ENCODE measurements at places on chromosomes 7 and 10.
A peak's percentile ranks its signal among the peaks of the same experiment; 100 is the strongest.

GRCh38 chr10:58842860-58843376 lies 330.2 kb downstream of the BICC1 start:
- no peak for DNase-seq

GRCh38 chr10:132185601-132186487 lies 904 bp upstream of the DPYSL4 start:
- peak; percentile 55 for DNase-seq

GRCh38 chr7:152382244-152382643 lies 53.6 kb downstream of the KMT2C start:
- DNase-seq, result peak; percentile 13

GRCh38 chr7:73519867-73520672 lies 2.0 kb downstream of the BAZ1B start:
- no peak for DNase-seq

GRCh38 chr7:140544388-140544826 lies 65.1 kb upstream of the MKRN1 start:
- DNase-seq, result no peak

DNA sequence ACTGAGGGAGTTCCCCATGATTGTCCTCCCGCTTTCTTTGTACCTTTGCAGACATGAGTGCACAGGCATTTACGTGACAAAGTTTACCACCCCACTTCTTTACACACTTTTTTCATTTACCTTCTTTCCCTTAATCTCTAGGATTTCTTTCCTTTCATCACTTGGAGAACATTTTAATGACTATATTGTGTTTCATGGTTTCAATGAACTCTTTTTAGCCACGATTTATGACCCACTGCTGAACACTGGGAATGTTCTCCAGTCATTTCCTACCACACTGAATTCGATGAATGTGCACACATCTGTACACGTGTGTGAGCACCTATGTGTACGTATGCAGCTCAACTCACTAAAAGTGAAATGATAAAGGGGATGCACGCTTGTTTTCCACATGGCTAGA lies 371.7 kb upstream of the IGFBP3 start:
- DNase-seq, result no peak

DNA sequence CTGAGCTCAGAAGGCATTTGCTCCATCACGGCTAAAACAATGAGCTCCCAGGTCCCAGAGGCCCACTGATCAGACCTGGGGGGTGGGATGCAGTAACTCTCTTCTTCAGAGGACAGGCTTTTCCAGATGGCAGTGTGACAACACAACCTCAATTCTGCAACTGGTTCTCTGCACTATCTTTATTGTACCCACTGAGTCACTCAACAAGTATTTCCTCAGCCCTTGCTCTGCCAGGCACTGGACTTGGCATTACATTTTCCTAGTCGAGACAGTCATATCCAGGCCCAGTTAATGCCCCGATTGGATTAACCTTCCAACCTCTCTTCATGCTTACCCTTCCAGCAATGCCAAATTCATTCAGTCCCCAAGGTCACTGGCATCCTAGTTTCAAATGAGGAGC lies 72.6 kb downstream of the JAZF1 start:
- no peak for DNase-seq

DNA sequence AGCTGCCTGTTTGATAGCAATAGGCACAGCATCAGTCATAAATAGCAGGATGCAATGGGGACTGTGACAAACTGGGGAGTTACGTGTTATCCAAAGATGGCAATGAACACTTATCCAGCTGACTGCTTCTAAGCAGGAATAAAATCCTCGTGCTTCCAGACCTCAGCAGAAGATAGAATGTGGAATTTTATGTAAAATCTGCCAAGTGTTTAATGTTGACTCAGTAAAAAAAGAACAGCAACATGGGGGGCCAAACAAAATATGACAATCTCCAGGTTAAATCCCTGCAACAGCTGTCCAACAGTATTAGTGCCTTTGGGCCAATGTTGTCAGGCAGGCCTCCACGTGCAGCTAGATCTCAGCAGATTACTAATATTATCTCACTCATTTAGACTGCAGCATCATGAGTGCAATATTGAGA lies 127.3 kb downstream of the SEMA3C start:
- DNase-seq, result no peak

GRCh38 chr10:34748767-34749166 lies 66.3 kb downstream of the PARD3 start:
- DNase-seq, result no peak

GRCh38 chr7:2309889-2310331 lies 4.3 kb downstream of the SNX8 start:
- no peak for DNase-seq

- no peak for DNase-seq
Measured at GRCh38 chr10:44761076-44761475, 150.1 kb upstream of the TMEM72 start.

DNA sequence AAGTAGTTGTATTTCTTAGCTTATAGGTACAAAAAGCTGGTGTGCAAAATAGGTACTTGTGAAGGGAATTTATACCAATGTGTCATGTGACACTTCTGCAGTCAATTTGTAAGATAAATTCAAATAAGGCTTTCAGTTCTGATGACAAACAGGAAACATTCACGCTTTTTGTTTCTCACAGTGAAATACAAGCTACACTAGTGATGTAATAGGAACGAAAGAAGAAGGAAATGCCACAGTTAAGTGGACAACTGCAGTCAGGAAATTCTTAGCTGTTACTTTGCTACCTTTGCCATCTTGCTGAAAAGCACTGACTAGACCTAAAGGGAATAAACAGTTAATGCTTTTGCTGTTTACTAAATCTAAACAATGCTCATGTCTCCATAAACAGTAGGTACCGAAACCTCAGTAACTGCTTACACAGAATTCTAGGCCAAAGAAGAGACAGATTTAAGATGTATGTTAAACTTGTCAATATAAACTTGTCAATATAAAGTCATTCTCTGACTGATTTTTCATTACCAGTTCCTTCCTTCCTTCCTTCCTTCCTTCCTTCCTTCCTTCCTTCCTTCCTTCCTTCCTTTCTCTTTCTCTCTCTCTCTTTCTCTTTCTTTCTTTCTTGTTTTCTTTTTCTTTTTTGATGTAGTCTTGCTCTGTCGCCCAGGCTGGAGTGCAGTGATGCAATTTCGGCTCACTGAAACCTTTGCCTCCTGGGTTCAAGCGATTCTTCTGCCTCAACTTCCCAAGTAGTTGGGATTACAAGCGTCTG lies 10.1 kb downstream of the OTUD1 start:
- DNase-seq, result no peak

DNA sequence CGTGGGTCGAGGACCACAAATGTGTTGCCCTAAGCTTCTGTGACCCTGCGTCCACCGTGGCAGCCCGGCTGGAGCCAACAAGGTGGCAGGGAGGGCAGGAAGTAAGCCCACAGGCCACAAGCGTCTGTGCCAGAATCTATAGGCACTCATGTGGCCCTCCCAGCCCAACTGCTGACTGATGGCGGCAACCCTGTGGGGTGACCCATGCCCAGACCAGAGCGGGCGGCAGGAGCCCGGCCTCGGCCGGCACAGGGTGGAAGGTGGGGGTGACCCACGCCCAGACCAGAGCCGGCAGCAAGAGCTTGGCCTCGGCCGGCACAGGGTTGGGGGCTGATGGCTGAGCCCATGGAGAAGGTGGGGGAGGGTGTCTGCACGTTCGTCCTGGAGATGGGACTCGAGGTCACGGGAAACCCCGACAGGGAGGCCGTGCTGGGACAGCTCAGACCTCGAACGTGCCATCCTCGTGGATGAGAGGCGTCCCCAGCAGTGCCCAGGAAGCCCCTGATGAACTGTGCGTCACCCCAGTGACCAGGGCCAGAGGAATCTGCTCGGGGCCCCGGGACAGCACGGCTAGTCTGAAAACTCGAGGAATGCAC lies 181.0 kb downstream of the ELFN1 start:
- no peak for DNase-seq

DNA sequence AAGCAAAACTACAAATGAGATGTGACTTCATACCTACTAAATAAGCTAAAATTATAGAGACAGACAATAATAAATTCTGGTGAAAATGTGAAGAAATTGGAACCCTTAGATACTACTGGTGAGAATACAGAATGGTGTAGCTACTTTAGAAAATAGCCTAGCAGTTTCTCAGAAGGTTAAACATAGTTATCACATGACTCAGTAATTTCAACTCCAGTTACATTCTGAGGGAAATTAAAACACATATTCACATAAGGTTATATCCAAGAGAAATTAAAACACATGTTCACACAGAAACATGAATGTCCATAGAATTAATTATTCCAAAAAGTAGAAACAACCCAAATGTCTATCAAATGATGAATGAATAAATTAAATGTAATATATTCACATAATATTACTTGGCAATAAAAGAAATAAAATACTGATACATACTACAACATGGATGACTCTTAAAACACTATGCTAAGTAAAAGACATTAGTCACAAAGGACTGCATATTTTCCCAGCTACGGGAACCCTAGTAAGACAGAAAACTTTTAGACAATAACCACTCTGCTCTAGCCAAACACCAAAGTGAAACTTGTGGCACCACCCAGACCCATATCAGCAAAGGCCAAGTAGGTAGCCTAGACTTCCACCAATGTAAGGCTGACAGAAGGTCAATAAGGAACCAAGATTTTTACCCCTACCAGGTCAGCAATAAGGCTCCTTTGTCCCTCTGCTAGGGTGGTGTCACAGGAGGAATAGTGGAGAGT lies 25.1 kb downstream of the SLC25A40 start:
- DNase-seq, result no peak

DNA sequence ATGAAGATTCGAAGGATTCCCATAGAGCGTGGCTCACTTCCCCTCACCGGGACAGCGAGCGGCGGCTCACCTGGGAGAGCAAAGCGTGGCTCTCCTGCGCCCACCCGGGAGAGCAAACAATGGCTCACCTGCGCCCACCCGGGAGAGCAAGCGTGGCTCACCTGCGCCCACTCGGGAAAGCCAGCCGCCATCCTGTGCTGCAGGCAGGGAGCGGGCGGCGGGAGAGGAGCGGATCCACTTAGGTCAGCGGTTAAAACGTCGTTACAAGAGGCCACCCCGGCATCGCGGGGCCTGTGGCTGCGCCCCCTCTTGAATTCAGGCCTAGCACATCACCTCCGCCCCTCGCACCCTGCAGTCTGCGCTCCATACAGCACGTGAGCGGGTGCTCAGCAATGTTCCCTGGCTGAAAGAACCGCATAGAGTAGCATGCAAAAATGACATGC lies 461 bp upstream of the FIGNL1 start:
- no peak for DNase-seq

DNA sequence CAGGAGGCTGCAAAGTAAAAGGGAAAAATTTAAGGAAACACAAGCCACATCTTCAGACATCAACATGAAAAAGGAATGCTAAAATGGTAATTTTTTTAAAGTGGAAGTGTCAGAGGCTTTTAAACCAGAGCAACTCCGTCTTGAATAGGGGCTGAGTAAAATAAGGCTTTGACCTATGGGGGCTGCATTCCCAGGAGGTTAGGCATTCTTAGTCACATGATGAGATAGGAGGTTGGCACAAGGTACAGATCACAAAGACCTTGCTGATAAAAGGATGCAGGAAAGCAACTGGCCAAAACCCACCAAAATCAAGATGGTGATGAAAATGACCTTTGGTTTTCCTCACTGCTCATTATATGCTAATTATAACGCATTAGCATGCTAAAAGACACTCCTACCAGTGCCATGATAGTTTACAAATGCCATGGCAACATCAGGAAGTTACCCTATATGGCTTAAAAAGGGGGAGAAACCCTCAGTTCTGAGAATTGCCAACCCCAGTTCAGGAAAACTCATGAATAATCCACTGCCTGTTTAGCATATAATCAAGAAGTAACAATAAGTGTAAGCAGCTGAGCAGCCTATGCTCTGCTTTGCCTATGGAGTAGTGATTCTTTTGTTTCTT lies 128.3 kb downstream of the SKAP2 start:
- DNase-seq, result no peak

- DNase-seq, result no peak
Measured at GRCh38 chr10:91296471-91296870, 76.0 kb downstream of the PCGF5 start.

DNA sequence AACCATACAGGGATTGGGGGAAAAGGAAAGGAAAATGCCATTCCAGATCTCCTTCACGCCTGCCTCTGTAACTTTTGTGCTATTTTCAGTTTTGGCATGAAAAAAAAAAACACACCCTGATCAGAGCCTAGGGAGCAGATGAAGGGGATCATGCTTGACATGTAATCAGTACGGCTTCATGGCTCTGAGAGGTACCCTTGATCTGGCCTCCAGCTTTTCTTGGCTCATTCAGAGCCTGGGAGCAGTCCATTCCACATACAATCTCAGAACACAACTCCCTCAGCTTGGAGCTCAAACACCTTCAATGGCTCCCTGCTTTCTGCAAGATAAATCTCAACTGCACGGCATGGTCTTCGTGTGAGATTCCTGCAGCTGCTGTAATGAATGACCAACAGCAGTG lies 422.8 kb upstream of the ZMIZ1 start:
- DNase-seq, result no peak

GRCh38 chr7:81871606-81872265 lies 101.9 kb upstream of the HGF start:
- DNase-seq, result no peak

DNA sequence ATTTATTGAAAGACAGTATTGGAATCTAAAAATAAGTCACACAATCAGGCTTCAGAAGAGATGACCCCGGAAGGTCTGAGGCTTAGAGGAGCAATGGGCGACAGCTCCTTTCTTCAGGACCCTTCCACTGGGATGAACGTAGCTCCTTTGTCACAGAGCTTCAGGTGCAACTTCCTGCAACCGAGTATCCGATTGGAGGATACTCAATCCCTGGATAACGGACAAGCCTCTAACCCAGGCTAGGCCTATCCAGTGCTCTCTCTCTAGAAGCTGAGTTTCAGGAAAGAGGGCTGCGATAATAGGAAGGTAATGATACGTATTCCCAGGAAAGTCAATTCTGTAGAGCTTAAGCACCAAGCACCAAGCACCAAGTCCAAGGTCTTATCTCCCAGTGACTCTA lies 349.4 kb upstream of the NPSR1 start:
- no peak for DNase-seq

GRCh38 chr7:83484826-83485225 lies 164.1 kb downstream of the SEMA3E start:
- no peak for DNase-seq

DNA sequence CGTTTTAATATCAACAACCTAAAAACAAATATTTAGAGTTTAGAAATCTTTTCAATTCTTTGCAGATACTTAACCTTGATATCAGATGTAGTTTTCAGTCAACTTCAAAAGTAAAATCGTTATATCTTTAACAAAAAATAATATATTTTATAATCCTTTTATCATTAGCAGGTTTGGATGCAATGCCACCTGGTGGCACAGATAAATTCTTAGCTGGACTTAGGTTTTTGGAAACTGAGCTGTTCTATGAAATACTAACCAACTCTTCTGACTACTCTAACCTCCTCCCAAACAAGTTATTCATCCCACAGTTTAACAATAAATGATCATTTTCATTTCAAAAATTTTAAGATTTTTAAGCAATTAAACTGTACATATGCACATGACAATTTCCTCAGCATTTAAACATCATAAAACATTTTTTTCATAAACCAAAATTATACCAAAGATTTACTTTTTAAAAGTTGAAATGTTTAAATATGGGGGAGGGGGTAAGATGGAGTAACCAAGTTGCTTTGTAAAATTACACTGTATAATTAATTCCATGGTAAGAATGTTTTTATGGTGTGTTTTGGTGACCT lies 56.9 kb downstream of the HIBADH start:
- no peak for DNase-seq

Measured in stimulated activated CD4-positive, alpha-beta T cell treated with anti-CD3 and anti-CD28 coated beads, TNF-alpha, amount 100 ng/mL, for 24 hours (primary cell).